ENCODE measurements at places on chromosomes 3 and 15.

GRCh38 chr3:157912514-157913451, 193.4 kb downstream of the SHOX2 start:
- no peak for DNase-seq

- DNase-seq: no peak
Measured at GRCh38 chr15:69629631-69630161, 177.1 kb downstream of the RPLP1 start.

DNA sequence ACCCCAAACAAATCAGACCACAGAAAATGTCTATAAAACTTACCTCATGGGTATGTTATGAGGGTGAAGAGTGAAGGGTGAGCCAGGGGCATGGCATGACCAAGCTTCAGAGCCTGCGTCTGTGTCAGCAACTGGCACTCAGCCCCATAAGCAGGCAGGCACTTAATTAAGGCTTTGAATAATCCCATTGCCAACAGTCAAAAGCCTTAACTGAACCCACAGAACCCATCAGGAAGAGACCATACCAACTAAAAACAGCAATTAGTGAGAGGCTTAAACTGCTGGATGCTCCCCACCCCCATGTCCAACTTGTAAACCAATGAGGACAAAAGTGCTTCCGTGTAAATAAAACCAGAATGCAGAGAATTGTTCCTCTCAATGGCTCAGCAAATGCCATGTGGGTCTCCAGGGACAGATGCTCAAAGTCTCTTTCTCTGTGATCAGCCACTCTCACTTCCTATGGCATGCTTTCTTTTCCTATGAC, 126.0 kb downstream of the MYLK start:
- no peak for DNase-seq

- peak; percentile 6 for DNase-seq
Measured at GRCh38 chr3:72848703-72849081, 447 bp upstream of the SHQ1 start.

DNA sequence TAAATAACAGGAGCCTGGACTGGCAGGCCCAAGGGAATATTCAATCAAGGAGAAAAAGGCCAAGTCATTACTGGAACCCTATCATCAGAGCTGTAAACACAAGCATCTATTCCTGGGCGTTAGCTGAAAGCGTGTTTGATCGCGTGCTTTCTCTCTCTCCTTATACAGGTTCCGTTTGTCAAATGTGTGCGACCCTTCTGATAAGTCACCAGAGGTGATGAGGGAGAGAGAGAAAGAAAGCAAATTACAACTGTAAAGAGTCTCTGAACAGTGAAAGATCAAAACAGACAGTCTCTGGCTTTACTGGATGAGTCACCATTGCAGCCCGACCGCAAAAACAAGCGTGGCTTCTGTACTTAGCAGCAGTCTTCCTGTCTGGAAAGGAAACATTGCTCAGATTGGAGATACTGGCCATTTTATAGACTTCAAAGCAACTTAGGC, 39.5 kb upstream of the TPRG1 start:
- peak; percentile 77 for DNase-seq

DNA sequence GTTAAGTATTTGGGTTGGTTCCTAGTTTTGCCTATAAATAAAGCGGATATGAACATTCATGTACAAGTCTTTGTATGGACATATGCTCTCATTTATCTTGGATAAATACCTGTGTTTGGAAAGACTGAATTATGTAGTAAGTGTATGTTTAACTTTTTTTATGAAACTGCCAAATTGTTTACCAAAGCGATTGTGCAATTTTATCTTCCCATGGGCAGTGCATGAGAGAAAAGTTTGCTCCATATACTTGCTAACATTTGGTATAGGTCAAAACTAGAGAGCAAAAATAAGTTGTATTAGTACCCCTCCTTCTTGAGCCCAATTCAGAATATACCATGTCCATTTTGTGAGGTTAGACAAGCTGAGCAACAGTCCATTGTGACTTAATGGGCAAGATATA, 502.6 kb downstream of the SQOR start:
- no peak for DNase-seq

- no peak for DNase-seq
Measured at GRCh38 chr15:79844221-79844620, 52.6 kb downstream of the MTHFS start.

DNA sequence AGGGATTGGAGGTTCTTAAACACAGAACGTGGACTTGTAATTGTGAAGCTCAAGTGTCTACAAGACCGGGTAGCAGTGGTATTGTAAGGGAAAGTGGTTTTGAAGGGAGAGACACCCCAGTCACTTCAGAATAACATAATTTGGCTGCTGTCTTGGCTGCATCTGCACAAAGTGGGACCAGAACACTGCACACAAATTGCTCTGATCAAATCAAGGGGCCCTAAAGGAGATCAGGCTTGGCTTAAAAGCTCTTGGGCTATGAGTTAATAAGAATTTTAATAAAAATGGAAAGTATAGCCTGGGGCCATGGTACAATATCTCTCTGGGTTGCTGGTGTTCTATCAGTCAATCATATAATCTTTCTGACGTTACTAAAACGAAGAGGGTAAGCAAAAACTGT, 356.1 kb upstream of the ICE2 start:
- DNase-seq: no peak

DNA sequence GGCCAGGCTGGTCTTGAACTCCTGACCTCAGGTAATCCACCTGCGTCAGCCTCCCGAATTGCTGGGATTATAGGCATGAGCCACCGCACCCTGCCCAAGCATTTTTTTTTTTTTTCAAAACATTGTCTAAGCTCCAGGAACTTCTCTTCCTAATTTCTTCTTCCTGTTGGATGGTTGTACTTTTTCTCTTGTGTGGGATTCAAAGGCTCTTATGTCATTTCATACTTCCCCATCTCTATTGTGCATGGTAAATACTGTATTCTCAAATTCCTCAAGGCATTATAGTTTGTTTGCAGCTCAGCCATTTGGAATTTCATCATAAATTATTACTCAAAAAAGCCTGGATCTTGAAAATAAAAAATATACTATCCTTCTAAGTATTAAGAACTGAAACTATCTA, 199.1 kb upstream of the GADL1 start:
- DNase-seq: no peak

GRCh38 chr3:62785384-62785783, 89.8 kb downstream of the CADPS start:
- DNase-seq: no peak

DNA sequence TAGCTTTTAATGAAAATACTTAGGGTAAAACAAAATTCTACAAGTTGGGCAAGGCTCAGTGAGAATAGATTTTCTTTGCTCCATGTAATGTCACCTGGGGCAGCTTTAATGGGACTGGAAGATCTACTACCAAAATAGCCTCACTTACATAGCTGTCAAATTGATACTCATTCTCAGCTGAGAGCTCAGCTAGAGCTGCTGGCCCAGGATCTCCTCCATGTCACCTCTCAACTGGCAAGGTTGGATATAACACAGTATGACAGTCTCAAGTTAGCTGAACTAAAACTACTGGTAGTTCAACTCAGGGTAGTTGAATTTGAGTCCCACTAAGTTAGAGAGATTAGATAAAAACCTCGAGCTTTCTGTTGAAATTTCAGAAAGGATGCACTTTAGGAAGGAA, 218.5 kb upstream of the PLSCR5 start:
- DNase-seq: no peak

DNA sequence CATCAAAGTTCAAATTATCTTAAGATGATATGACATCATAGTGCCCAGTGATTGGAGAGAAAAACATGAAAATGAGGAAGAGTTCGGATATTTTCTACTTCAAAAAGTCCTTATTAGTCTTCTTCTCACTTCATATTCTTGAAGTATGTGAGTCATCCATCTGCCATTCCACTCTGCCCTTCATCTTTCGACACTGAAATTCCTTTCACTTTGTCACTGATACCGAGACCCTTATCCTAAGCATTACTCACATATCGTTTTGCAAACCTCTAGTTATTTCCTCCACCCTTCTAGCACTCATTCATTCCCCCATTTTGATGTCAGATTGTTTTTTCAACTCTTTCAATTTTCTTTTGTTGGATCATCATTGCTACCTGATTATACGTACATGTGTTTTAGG, 4.0 kb downstream of the OR5H14 start:
- DNase-seq: no peak

DNA sequence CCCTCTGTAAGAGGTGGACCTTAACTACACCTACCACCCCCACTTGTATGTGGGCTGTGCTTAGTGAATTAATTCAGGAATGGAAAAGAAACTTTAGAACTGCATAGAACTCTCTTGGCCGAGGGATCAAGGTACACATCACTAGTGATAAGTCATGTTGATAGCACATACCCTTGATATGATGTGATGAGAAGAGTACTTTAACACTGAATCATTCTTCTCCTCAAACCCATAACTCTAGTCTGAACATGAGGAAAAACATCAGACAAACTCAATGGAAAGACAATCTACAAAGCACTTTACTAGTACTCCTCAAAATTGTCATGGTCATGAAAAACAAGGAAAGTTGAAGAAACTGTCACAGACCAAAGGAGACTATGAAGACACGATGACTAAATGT, 87.6 kb downstream of the P2RY1 start:
- DNase-seq: no peak

- DNase-seq: no peak
Measured at GRCh38 chr3:106482451-106482850, 613.6 kb upstream of the CBLB start.

GRCh38 chr15:79641841-79642240, 209.7 kb downstream of the MINAR1 start:
- no peak for DNase-seq

DNA sequence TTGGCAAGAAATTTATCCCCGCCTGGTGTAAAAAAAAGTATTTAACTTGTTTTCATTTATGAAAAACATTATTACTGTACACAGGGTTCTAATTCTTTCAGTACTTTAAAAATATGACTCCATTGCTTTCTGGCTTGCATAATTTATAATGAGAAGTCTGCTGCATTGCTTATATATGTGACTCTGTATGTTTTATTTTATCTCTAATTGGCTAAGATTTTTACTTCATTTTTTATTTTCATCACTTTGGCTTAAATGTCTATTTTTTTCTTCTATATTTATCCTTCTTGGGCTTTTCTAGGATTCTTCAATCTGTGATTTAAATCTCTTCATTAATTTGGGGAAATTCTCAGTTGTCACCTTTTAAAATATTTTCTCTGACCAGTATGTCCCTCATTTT, 636.6 kb upstream of the NR2F2 start:
- no peak for DNase-seq

GRCh38 chr15:63188926-63189871, at the start of gene RAB8B:
RAB8B (plus strand) TSS chr15:63189606; CDS start chr15:63189625, 19 bp downstream.
- DNase-seq: peak; percentile 98

Measured in activated gamma-delta T cell treated with Interleukin-2 at 50 U/mL for 16 hours (primary cell).